ENCODE measurements at places on chromosomes 3 and 15. TPM values are rescaled to one million over a fixed set of nuclear protein-coding genes. Genes with fewer than 3 reads are reported as not detected.
A peak's percentile ranks its signal among the peaks of the same experiment; 100 is the strongest.

DNA sequence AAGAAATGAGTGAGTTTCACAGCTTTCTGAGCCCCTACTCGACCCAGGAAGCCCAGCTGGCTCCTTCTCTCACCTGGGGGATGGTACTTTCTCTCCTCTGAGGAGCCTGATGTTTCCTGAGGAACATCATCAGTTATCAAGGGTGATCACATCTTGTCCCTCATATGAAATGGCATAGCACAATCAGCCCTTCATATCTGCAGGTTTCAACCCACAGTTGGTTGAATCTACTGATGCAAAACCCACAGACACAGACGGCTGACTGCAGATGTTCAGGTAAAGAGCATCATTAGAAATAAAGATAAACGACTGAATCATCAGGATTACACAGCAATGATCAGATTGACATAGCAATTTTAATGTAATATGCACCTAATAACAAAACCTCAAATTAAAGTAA lies 93.6 kb upstream of the OSTN start:
- H3K27me3 ChIP-seq = no peaks in the 10 kb centered on the region
- H3K36me3 ChIP-seq = no peaks in the 10 kb centered on the region
- H3K4me3 ChIP-seq = no peak overlapping the region
- DNase-seq = no peak

- no peak overlapping the region for H3K4me3 ChIP-seq
- no peaks in the 10 kb centered on the region for H3K36me3 ChIP-seq
- H3K4me1 ChIP-seq = no peaks in the 10 kb centered on the region
Measured at GRCh38 chr3:19644405-19644804, 289.6 kb downstream of the EFHB start.

GRCh38 chr3:197406266-197406665 lies 107.9 kb upstream of the DLG1 start:
- no peaks in the 10 kb centered on the region for H3K36me3 ChIP-seq
- DNase-seq = no peak
- H3K27ac ChIP-seq = no peak overlapping the region

DNA sequence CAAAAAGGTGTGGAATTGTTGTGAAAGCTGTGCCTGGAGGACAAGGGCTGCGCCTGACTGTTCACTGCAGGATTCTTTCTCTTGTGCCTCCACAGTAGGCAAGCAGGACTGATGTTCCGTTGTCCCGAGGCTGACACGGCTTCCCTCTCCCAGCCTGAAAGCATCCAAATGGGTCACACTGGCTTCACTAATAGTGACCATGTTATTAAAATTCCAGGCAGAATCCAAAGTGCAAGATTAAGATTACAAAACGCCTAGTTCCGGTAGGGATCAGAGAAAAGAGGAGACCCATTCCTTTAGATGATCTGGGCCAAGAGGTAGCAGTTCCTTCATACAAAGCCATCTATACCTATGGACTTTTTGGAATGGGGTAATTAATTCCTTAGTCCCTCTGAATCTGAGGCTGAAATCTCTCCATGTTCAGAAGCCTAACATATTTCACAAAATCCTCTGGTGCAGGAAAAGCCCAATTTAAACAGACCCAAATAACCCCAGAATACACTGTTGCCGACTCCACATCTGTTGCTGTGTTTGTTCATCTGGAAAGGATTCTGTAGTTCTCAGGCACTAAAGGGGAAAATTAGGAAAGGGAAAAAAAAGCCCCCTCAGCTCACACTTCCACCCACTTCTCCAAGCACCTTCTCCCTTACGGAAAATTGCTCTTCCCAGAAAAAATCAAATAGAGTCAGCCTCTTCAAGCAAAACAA lies 145.9 kb downstream of the RORA start:
- H3K4me3 ChIP-seq = no peak overlapping the region
- DNase-seq = no peak
- H3K27ac ChIP-seq = no peak overlapping the region
- H3K27me3 ChIP-seq = peaks cover 3% of the 10 kb centered on the region

The FAM81A gene
- 0.14 TPM for total RNA-seq

DNA sequence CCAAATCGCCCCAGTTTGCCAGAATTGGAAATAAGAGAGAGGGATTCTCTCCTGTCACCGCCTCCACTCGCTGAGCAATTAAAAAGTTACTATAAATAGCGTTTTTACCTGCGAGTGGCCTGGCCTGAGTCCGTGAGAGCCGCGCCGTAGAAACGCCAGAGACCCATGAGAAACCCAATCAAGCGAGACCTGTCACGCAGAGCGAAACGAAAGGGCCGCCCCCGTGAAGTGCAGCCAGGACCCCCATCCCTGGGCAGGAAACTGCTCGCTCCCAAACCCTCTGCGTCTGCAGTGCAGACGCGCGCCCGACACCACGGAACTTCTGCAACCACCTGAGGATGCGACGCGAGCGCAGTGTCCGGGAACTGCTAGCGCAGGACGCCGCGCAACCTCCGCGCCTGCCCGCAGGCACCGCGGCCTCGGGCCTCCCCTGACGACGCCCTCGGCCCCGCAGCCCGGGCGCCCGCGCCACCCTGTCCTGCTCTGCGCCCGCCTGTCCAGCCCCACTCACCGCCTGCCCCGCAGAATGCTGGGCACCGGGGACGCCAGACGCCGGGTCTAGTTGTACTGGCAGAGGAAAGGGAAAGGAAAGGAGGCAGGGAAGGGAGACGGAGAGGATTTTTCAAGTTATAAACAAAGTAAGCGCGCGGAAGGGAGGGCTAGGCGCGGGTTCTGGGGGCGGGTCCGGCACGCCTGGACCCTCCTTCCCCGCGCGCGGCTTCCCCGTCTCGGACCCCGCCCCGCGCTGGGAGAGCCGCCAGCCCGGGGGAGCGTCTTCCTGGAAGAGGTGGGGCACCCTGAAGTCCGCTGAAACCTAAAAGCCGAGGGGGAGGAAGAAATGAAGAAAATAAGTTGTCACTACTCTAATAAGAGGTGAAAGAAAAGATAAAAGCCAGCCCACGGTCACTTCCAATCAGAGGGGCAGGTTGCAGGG lies at the start of gene PLSCR4:
TSS of gene PLSCR4 (minus strand) at position 657 of the 934 bp plus-strand sequence. CDS start 29,034 bp downstream, outside the sequence.
- no peak for DNase-seq

GRCh38 chr15:95485367-95485766 lies 845.1 kb upstream of the NR2F2 start:
- H3K4me3 ChIP-seq = no peak overlapping the region
- no peak for DNase-seq
- no peak overlapping the region for H3K27ac ChIP-seq
- no peaks in the 10 kb centered on the region for H3K4me1 ChIP-seq
- H3K36me3 ChIP-seq = no peaks in the 10 kb centered on the region

DNA sequence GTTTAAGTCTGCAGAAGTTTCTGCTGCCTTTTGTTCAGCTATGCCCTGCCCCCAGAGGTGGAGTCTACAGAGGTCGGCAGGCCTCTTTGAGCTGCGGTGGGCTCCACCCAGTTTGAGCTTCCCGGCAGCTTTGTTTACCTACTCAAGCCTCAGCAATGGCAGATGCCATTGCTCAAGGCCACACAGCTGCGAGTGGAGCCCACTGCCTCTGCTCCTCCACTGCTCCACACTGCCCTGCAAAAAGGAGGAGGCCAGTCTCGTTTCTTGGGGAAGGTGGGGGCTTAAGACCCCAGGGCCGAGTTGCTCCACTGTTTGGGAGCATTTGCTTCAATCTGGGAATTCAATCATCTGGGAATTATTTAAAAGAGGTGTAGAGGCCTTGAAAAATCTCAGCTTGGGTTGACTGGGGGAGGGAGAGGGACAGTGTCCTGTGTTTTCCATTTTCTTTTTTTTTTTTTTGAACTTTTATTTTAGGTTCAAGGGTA lies 144.6 kb upstream of the MEF2A start:
- H3K4me1 ChIP-seq = peaks cover 33% of the 10 kb centered on the region
- H3K4me3 ChIP-seq = peak overlapping the region; percentile 73
- DNase-seq = peak; percentile 87
- H3K27me3 ChIP-seq = no peaks in the 10 kb centered on the region
- H3K27ac ChIP-seq = peak overlapping the region; percentile 93

The FANCD2OS gene
- not detected for total RNA-seq

The UQCC5 gene
- 9.7 TPM for total RNA-seq

- DNase-seq = no peak
- H3K4me3 ChIP-seq = peak overlapping the region; percentile 68
- H3K4me1 ChIP-seq = peaks cover 33% of the 10 kb centered on the region
- no peaks in the 10 kb centered on the region for H3K27me3 ChIP-seq
Measured at GRCh38 chr15:85534031-85534430, 153.6 kb downstream of the AKAP13 start.

DNA sequence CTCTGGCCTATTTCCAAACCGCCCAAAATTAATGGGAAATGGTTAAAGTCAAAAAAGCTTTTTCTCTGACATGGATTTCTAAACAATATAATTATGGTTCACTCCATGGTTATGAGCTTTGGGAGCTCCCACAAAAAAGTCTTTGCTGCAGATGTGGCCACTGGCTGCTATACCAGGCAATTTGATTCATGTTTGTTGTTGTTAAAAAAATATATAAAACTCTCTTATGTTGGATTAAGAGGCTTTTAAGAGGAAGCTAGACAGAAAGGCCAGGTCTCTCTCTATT lies 258.6 kb downstream of the TIGIT start:
- peaks cover 31% of the 10 kb centered on the region for H3K36me3 ChIP-seq
- H3K4me3 ChIP-seq = no peak overlapping the region
- no peaks in the 10 kb centered on the region for H3K4me1 ChIP-seq
- H3K27ac ChIP-seq = no peak overlapping the region

The AP3B2 gene
- 1.7 TPM for total RNA-seq

- no peak for DNase-seq
- H3K27ac ChIP-seq = no peak overlapping the region
- H3K4me1 ChIP-seq = no peaks in the 10 kb centered on the region
- no peaks in the 10 kb centered on the region for H3K36me3 ChIP-seq
Measured at GRCh38 chr15:89632563-89633430, 22.5 kb downstream of the KIF7 start.

- H3K27ac ChIP-seq = no peak overlapping the region
- no peak for DNase-seq
- H3K27me3 ChIP-seq = no peaks in the 10 kb centered on the region
- no peaks in the 10 kb centered on the region for H3K36me3 ChIP-seq
Measured at GRCh38 chr3:144384241-144384979, 412.8 kb downstream of the DIPK2A start.

DNA sequence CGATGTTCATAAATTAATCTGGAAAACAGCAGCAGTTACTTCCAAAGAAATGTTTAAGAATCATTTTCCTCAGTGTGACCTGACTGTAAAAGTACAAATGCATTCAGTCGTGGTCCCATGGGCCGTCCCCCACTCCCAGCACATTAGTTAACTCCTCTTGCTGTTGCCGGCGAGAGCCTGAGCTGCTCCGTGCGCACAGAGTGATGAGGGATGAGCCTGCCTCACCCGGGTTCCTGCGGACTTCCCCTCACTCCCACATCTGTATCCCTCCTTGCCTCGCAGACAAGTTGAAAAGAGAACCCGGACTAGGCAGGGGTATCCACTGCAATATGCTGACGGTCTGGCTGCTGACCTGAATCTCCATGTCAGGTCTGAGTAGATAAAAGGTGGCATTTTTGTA lies 861.7 kb upstream of the NR2F2 start:
- H3K27ac ChIP-seq = no peak overlapping the region
- H3K4me3 ChIP-seq = no peak overlapping the region
- DNase-seq = no peak

DNA sequence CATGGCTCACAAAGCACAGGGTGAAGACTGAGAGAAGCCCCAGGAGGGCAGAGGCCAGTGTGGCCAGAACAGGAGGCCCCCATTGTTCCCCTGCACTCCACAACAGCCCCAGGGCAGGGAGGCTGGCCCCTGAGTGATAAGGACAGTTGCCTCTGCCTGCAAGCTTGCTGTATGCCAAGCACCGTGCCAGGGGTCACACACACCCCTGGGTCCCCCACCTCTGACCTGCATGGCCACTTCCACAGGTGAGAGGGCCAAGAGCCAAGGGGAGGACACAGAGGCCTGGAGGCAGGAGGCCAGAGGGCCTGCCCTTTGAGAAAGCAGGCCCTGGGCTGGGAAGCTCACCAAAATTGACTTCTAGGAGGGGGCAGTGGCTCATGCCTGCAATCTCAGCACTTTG lies 23.7 kb downstream of the ATRIP start:
- H3K27ac ChIP-seq = peak overlapping the region; percentile 80
- H3K4me3 ChIP-seq = peak overlapping the region; percentile 67
- DNase-seq = no peak

- H3K27me3 ChIP-seq = no peaks in the 10 kb centered on the region
- DNase-seq = no peak
- peaks cover 10% of the 10 kb centered on the region for H3K36me3 ChIP-seq
- no peak overlapping the region for H3K27ac ChIP-seq
Measured at GRCh38 chr3:183340222-183340621, 87.2 kb downstream of the B3GNT5 start.

DNA sequence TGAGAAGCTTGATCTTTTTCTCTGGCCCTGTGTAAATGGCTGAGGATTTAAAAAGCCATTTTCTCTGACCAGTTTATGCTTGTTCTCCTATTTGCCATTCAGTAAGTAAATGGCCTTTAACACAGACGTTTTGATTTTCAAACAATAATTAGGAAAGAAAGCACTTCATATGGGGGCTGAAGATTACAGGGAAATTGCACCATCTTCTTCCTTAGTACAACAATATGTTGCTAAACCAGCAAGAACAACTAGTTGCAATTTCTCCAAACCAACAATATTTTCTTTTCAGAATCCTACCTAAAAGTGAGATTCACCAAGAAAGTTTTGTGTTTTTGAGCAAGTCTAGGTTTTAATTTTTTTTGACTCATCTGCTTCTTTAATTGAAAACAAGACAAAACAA lies 80.5 kb upstream of the CCNL1 start:
- H3K4me3 ChIP-seq = no peak overlapping the region
- no peak for DNase-seq
- H3K36me3 ChIP-seq = peaks cover 5% of the 10 kb centered on the region
- H3K27ac ChIP-seq = no peak overlapping the region
- H3K4me1 ChIP-seq = peaks cover 6% of the 10 kb centered on the region

The SEMA6D gene
- not detected for total RNA-seq

DNA sequence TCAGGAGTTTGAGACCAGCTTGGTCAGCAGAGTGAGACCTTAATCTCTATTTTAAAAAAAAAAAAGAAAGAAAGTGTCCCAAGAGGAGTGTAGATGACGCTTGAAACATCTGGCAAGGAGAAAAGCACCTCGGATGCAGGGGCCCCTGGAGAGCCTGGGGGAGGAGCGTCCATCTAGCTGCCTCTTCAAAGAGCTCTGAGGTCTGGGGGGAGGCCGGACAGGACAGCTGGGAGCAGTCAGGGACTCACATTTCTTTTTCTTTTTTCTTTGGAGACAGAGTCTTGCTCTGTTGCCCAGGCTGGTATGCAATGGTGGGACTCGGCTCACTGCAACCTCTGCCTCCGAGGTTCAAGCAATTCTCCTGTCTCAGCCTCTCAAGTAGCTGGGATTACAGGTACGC lies 3.3 kb upstream of the IDH2 start:
- H3K36me3 ChIP-seq = no peaks in the 10 kb centered on the region
- H3K4me1 ChIP-seq = peaks cover 18% of the 10 kb centered on the region
- no peaks in the 10 kb centered on the region for H3K27me3 ChIP-seq
- DNase-seq = no peak
- no peak overlapping the region for H3K4me3 ChIP-seq

DNA sequence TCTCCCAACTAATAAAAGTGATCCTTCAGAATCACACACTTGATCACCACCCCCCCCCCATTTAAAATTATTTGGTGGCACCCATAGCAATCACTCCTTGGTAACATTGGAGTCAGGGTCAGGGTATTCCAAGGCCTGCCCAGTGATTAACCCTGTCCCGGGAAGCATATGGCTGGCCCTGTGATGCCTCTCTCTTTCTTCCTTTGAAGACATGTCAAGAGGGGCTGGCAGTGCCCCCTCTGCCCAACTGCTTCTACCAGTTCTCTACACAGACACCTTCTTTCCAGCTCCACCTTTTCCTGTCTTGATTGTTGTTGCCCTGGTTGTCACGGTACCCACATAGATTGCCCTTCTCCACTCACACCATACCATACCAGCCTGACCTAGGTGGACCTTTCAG lies 30.9 kb upstream of the MANF start:
- peaks cover 26% of the 10 kb centered on the region for H3K36me3 ChIP-seq
- H3K4me3 ChIP-seq = no peak overlapping the region
- no peaks in the 10 kb centered on the region for H3K27me3 ChIP-seq
- H3K4me1 ChIP-seq = peaks cover 5% of the 10 kb centered on the region

Data from naive thymus-derived CD8-positive, alpha-beta T cell (primary cell).